ENCODE measurements at places on chromosomes 6 and 20. TPM values are rescaled to one million over a fixed set of nuclear protein-coding genes. Genes with fewer than 3 reads are reported as not detected.

Gene RAMACL
- 0.23 TPM for total RNA-seq

Gene LY6G5C
- total RNA-seq: not detected

Gene SAMD3
- total RNA-seq: 2.8 TPM

Gene GNAS
- total RNA-seq: 607 TPM

Gene ULBP1
- 2.1 TPM for total RNA-seq

Gene GSTA3
- total RNA-seq: not detected

Gene FOXA2
- total RNA-seq: not detected

Gene MC3R
- not detected for total RNA-seq

Gene TPX2
- 6.3 TPM for total RNA-seq

Gene MCHR2
- not detected for total RNA-seq

Gene CCR6
- not detected for total RNA-seq

Gene GNAS-AS1
- not detected for total RNA-seq

Gene MYB
- not detected for total RNA-seq

Gene PDSS2
- total RNA-seq: 20.7 TPM

Gene MYO6
- 6.4 TPM for total RNA-seq

Gene HSPA1A
- 62.6 TPM for total RNA-seq

Gene PTPRT
- total RNA-seq: not detected

Data from pericardium fibroblast (primary cell).